ENCODE measurements at places on chromosomes 6 and 20. TPM values are rescaled to one million over a fixed set of nuclear protein-coding genes. Genes with fewer than 3 reads are reported as not detected.

The FAM83C gene
- not detected for total RNA-seq

The DLK2 gene
- 0.33 TPM for total RNA-seq

The SMOC2 gene
- total RNA-seq: 0.18 TPM

The CAP2 gene
- total RNA-seq: 11.3 TPM

The BTN2A1 gene
- total RNA-seq: 8.2 TPM

The CD83 gene
- total RNA-seq: 2.9 TPM

The PTCRA gene
- total RNA-seq: not detected

GRCh38 chr6:111552241-111552744 lies 53.4 kb downstream of the TRAF3IP2 start:
- peak; percentile 61 for DNase-seq

GRCh38 chr20:48556956-48557355 lies 270.8 kb downstream of the PREX1 start:
- DNase-seq: peak; percentile 48

- DNase-seq: peak; percentile 75
Observed at GRCh38 chr20:4896971-4897497, 104.3 kb downstream of the SLC23A2 start.

- no peak for DNase-seq
Observed at GRCh38 chr6:119256978-119257462, 92.5 kb downstream of the MAN1A1 start.

GRCh38 chr6:136592930-136593673 lies 42.9 kb upstream of the MAP7 start:
- no peak for DNase-seq

- DNase-seq: no peak
Observed at GRCh38 chr6:159594750-159595117, 98.3 kb downstream of the SOD2 start.

DNA sequence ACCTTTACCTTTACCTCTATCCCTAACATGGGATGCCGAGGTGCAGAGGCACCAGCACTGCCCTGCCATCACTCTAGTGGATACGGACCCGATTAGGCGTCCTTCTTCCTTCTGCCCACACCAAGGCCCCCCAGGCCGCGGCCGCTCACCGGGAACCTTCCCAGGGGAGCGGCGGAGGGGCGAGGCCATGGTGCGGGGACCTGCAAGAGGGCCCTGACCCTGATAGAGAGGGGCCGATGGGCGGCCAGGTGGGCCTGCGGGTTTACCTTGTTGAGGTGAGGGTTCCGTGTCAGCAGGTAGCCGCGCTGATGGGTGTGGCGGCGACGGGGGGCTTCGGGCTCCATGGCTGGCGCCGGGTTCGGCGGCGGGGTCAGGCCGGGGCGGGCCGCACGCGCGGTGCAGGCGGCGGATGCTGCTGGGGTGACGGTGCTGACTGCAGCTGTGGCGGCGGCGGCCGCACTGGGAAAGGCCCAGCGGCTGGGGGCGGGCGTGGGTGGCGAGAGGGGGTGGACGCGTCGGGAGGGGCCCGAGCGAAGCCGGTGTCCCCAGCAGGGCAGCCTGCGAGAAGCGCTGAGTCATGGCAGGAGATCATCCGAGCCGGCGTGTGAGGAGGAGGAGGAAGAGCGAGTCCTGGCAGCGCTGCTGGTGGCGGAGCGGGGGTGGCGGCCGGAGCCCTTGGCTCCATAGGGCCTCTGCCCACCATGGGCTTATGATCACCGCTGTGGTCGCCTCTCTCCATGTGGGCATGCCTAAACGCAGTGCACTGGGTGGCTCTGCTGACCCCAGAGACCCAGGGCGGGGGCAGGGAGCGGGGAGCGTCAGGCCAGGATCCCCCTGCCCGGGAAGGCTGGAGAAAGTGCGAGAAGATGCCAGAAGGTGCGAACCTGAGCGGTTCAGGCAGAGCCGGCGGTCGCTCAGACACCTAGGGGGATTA lies at the start of gene ME1:
ME1 (minus strand) TSS at position 441 of the 934 bp plus-strand sequence; CDS start at position 344, 97 bp downstream.
- DNase-seq: peak; percentile 85

DNA sequence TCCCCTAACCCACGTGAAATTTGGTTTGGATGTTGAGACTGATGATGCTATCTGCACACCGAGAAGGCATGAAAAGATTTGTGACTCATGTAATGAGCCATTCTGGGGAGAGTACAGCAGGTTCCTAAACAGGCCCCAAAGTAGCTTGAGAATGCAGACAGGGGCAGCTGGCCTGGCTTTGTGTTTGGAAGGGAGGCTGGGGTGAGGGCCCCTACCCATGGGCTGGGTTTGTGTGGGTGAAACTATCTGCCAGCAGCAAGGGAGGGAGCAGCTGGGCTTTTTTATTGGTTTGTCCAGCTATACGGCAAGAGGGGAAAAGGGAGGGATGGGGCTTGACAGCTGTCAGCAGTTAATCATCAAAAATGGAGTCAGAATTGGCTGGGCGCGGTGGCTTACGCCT lies 87.0 kb upstream of the RNF24 start:
- no peak for DNase-seq

DNA sequence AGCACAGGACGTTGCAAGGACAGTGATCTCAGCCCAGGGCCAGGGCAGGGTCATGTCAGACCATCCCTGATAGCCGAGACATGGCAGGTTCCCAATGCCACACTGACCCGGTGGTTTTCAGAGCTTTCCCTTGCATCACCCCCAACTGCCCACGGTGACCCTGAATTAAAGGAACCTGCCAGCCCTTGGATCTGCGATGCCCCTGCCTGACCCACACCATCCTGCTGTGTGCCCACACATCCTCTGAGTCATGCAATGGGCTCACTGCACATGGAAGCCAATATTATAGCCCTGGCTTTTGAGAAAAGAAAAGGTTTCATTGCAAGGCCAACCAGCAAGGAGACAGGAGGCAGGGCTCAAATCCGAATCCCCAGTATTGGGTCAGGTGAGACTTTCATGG lies 132.6 kb upstream of the CST7 start:
- DNase-seq: no peak

DNA sequence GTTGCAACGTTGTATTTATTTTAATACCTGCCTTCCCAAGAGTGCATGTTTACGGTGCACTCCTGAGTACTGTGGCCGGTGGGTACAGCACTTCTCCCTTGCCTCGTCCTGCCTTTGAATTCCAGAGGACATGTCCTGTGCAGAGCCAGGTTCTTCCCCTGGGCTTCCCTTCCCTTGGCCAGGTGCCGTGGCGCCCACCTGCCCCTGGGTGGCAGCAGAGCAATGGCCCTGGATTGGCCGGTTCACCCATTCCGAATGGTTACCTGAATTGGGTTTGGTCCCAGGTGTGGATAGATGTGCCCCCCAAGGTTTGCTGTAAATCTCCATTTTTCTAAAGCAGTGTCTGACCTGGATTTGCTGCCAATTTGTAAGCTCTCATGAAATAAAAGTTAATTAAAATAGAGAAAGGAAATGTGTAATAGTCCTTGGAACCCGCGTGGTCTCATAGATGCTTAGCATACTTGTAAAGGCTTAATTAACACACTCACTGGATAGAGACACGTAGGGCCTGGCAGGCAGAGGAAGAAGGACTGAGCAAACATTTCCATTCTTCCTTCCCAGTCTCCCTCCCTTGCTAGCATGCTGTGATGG lies 40.6 kb downstream of the DTD1 start:
- peak; percentile 77 for DNase-seq

DNA sequence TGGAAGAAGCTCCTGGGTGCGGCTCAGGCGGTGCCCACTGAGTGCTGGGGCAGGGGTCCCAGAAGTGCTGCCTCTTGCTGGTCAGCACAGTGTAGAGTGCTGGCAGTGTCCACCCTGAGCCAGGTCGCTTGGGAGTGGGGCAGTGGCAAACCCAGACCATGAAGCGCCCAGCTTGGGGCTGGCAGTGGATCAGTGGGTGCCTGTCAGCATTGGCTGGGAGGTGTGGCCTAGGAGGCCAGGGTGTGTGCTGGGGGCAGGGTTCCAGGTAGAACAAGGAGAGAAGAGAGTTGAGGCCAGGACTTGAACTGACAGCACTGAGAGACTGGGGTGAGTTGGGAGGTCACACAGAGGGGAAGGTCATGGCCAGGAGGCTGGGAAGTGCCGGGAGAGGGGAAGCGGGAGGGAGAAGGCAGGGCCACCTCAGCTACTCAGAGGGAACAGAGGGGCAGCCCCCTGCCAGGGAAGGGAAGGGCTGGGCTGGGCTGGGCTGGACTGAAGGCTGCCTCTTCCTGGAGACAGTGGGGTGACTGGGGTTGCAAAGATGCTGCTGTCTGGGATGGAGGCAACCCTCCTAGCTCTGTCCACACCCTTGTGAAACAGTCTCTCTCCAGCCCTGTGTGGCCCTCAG lies 4.1 kb downstream of the TCEA2 start:
- DNase-seq: no peak

DNA sequence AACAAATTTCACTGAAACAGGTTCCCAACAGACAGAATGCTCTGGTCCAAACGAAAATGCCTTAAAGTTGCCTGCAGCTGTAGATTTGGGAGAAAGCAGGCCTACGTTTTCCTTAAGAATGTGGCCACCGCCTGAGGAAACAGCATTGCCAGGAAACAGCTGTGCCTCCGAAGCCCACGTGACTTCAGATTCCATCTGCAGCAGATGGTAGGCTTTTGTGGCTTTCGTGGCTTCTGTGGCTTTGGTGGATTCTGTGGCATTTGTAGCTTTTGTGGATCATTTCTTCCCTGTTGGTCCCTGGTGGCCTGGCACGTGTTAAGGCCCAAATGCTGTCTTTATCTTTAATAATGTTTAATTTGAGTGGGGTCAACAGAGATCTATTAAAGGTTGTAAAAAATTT lies 222.9 kb downstream of the TTLL2 start:
- peak; percentile 8 for DNase-seq

DNA sequence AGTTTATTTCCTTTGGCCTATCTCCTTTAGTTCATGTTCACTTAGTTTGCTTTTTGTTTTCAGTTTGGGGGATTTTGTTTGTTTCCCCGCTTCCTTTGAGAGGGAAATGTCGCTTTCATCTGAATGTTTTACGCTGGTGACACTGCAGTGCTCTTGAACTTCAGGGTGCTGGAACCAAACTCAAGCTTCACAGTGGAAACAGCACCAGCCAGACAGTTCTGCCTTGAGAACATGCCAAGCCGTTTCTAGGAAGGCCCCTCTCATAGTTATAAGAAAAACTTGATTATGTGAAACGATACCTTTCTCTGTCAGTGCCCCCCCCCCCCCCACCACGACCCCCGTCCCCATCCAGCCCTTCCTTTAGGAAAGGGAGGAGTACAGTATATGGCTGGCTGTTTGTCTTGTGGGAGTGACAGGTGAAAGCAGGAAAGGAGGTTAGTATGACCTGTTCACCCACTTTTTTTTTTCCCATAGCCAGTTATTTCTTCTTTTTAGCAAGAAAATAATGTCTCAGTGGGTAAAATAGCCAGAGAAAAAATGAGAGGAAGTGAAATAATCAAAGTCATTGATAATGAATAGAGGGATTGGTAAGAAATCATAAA lies 130.1 kb downstream of the LRRC1 start:
- DNase-seq: no peak

DNA sequence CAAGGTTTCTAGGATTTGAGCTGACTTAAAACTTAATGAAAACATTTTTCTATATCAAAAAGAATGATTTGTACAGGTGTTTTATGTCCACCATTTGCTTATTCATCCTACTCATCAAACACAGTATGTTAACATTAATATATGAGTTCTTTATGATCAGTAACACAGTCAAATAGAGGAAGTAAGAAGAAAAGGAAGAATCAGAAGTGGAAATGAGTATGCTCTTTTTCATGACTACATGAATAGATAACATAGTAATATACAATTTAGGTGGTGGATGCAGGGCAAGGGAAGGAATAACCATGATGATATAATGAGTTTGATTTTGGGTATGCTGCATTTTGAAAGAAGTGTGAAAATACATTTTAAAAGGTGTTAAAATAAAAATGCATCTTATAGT lies 16.5 kb downstream of the KPNA5 start:
- DNase-seq: no peak

- DNase-seq: no peak
Observed at GRCh38 chr20:44901974-44902373, 7.9 kb upstream of the PABPC1L start.

- DNase-seq: no peak
Observed at GRCh38 chr20:55947701-55948100, 57.6 kb downstream of the CBLN4 start.

DNA sequence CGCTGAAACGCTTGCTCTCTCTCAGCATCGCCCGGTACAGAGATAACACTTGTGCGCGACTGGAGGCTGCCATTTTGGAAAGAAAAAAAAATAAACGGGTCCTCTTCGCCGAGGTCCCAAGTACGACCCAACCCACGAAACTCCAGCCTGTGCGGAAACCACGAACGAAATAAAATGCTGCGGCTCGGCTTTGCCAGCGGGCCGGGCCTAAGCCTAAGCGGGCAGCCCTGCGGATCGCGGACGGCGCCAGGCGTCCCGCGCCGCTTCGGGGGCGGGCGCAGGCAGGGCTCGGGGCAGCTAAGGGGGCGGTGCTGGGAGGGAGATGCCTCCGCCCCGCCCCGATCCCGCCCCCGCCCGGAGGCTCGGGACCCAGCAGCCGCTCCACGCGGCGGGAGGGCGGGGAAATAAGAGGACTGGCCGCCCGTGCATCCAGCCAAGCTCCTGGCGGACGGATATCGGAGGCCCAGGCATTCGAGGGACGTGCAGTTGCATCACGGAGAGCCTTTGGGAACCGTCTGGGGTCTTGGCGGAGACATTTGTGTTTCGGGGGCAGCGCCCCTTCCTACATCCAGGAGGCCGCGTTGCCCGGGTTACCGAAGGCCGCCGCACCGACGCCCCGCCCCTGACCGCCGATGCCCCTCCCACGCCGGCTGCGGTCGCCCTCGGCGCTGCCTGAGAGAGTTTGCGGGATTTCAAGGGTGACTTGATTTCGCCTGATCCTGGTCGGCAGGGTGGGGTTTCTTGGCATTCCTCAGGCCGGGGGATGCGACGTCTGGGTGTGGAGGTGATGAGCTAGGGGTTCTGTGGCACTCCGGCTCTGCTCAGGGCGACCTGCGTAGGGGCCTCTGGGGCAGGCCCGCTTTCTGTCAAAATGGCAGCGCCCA lies at the start of the genes FARS2 and LYRM4:
FARS2 (plus strand) TSS at position 853 of the 884 bp plus-strand sequence.
LYRM4 (minus strand) TSS at position 290 of the 884 bp plus-strand sequence; CDS start at position 73, 217 bp downstream.
- DNase-seq: peak; percentile 97

GRCh38 chr6:1896897-1897296 lies 287.2 kb downstream of the FOXC1 start:
- DNase-seq: no peak

DNA sequence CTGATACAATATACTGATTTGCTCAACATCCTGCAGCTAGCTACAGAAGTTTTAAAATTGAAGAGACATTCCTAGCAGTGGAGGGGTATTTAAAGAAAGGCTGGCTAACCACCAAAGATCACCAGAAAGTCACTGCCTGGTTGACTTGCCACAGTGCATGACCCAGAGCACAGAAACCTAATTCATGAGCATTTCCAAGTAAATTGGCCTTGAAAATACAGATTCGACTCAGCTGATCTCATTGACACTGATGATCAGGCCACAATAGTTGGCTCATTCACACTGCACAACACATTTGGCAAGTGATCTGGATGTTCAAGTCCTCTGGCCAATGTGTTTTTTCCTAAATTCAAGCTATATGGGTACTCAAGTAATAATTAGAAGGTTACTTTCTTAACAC lies 13.3 kb upstream of the TDRD6 start:
- no peak for DNase-seq

Data from H7 (cell line).